H4 (cell line): ENCODE measurements at places on chromosomes 3 and 15. TPM values are rescaled to one million over a fixed set of nuclear protein-coding genes. Genes with fewer than 3 reads are reported as not detected.

Gene FAM107A
- not detected in 2 replicates for total RNA-seq

Gene GPR27
- total RNA-seq = not detected in 2 replicates

Gene RAB11A
- 237 and 253 TPM in 2 replicates for total RNA-seq

Gene PLSCR2
- not detected in 2 replicates for total RNA-seq

Gene EFHB
- not detected in 2 replicates for total RNA-seq

GRCh38 chr15:95106801-95107200 is 875.4 kb downstream of the MCTP2 start:
- DNase-seq = no peak

DNA sequence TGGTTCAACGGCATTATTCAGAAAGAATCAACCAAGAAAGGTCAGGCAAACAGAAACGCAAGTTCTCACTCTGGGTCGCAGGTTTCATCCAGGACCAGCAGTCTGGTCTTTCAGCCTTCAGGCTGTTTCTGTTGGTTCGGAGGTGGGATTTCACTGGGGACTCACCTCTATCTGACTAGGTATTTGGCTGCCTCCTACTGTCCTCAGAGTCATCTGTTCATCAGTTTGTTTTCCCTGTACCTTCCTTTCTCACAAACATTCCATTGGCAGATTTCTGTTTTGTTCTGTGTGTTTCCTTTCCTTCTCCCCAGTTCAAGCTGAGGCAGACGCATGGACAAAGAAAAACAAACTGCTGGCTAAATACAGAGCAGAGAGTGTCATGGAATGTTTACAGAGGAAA is 1046.6 kb upstream of the CFAP20DC start:
- DNase-seq = no peak

- DNase-seq = peak; percentile 47
Observed at GRCh38 chr15:39403640-39404117, 177.2 kb upstream of the THBS1 start.

DNA sequence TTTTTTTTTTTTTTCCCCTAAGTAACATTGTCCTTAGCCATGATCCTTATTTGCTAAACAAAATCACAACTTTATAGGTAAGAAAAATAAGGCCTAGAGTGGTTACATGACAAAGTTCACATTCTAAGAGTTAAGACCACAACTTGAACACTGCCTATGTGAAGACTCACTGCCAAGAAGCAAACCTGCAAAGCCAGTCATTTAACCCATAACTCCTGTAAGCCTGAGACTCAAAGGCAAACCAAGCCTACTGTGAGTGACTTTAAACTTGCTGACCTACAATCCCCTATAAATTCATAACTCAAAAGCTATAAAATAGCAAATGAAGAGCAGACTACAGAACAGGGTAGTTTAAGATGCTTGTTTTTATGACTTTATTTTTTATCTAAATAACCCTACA is 12.9 kb upstream of the ANKRD28 start:
- DNase-seq = no peak

GRCh38 chr3:127373441-127374085 is 85.7 kb upstream of the PRR20G start:
- no peak for DNase-seq

DNA sequence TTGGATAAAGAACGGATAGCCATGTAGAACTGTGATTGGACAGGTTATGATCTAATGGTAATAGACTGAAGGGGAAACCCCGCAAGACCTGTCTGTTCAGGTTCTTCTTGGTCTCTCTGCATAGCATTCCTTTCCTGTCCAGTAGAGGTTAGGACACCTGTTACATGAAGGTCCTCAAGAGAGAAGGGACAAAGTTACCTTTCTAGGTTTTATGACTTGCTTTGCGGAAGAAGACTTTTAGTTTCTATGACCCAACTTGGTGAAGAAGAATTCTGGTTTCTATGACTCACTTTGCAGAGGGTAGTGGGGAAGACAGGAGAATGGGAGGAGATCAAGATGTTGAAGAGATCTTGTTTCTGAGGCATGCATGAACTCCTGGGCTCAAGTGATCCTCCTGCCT is 97.9 kb upstream of the C3orf80 start:
- no peak for DNase-seq

DNA sequence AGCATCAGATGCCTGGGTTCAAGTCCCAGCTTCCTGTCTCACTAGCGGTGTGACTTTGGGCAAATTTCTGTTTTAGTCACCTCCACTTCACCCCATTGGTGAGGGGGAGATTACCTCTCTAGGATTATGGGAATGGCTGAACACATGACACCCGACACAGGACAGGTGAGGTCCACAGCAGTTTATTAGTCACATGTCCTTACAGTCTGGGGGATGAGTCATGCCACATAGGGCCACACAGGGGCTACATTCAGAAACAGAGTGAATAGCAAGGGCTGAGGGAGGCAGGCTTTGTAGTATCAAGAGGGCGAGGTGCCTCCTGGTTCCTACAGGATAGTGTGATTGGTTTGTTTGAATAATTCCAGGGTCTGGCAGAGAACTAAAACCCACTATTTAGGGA is 15.2 kb upstream of the ITGA11 start:
- peak; percentile 21 for DNase-seq

- DNase-seq = no peak
Observed at GRCh38 chr3:109982201-109982600, 644.9 kb upstream of the DPPA4 start.

- no peak for DNase-seq
Observed at GRCh38 chr3:25911525-25912295, 121.8 kb downstream of the OXSM start.

GRCh38 chr3:73766599-73767381 is 142.0 kb upstream of the PDZRN3 start:
- peak; percentile 27 for DNase-seq

DNA sequence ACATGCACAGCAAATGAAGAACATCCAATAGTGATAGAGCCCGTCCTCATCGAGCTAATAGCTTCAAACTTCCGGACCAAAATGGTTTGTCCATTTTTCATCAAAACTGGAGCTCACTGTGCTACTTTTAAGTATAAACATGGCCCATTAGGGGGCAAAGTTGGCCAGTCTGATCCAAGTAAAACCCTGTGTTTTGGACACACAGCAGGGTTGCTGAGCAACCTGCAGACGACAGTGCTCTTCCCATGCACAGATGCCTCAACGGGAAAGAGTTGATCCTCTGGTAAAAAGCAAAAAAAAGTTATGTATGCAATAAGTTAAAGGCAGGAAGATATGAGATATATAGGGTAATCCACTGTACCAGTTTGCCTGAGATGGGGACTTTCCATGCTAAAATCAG is 244.0 kb upstream of the THBS1 start:
- no peak for DNase-seq

DNA sequence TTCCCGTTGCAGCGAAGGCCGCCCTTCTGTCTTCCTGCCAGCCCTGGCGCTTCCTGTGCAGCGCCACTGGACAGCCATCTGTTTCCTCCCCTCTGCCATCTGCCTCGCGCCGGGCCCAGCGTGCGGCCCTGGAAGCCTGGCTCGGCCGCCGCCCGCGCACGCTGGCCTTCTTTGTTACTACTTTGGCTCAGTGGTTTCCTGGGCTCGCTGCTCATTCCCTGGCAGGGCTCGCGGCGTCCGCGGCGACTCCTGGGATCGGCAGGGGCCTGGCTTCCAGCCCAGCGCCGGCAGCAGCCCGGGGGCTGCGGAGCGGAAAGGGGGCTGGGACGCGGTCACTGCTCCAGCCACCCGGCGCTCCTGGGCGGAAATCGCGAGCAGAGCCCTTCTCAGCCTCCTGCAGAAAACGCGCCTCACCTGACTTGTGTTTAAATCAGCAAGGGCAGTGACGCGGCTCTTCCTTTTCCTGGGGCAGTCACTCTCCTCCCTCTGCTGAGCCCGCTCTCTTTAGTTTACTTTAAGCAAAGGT is 10.0 kb downstream of the CMTM7 start:
- DNase-seq = peak; percentile 70

DNA sequence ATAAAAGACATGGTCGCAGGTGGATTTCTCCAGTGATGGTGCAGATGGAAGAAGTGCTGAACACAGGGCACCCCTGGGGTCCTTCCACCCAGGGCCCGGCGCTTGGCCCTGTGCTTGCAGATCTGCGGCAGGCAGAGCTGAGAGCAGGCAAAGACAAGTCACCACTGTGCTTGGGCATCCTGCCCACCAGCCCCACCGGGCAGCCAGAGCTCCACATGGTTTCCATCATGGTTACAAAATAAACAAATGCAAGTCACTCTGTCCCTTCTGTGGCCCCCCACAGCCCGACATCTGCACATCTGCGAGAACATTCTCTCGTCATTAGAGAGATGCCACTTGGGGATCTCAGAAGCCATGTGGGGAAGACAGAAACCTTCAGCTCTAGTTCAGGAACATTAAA is 37.6 kb upstream of the SFMBT1 start:
- DNase-seq = peak; percentile 43

DNA sequence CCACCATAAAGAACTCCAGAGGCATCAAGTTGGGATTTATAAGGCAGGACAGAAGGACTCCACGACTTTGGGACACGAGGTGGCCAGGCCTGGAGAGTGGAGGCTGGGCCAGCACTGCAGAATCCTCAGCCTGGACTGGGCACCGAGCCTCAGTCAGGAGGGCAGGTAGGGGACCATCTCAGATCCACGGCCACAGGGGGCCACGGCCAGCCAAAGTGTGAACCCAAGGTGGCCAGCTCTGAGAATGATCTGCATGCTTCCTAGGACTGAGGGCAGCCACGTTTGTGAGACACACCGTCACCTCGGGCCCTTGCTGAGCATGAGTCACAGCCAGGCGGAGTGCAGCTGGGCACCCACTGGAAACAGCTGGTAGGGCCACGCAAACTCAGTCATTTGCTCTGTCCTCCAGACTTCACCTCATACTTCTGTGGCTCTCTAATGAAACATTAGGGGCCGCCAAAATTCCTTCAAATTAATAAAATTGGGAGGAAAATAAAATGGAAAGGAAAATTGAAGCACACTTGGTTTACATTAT is 65.8 kb downstream of the CTNNB1 start:
- DNase-seq = peak; percentile 60

DNA sequence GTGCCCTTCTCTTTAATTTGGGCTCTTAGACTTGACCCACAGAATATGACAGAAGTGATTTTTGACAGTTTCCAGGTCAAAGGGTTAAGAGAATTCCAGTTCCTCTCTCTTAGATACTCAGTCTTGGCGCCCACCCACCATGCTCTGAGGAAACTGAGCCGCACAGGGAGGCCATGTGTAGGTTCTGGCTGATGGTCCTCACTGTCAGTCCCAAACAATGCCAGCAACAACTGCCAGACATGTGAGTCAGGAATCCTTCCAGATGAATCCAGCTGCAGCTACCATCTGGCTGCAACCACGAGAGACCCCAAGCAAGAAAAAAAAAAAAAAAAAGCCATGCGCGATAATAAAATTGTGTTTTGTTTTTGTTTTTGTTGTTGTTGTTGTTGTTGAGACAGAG is 326.6 kb downstream of the MAGI1 start:
- DNase-seq = no peak

- DNase-seq = no peak
Observed at GRCh38 chr3:184359610-184360009, 1.8 kb downstream of the CLCN2 start.

DNA sequence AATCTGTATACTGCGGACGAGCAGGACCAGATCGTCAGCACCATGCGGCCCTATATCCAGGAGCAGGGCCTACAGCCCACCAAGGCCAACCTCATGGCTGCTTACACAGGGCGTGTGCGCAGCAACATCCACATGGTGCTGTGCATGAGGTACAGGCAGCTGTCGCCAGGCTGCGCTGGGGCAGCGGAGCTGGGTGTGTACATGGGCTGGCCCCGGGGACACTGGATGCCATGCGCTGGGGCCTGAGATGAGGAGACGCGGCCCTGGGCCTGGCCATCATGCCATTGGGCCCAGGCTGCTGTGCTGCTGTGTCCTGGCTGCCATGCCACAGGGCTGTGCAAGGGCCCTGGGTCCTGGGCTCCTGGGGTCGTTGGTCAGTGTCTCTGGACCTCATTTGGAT is 61.5 kb downstream of the SEMA3G start:
- DNase-seq = no peak

DNA sequence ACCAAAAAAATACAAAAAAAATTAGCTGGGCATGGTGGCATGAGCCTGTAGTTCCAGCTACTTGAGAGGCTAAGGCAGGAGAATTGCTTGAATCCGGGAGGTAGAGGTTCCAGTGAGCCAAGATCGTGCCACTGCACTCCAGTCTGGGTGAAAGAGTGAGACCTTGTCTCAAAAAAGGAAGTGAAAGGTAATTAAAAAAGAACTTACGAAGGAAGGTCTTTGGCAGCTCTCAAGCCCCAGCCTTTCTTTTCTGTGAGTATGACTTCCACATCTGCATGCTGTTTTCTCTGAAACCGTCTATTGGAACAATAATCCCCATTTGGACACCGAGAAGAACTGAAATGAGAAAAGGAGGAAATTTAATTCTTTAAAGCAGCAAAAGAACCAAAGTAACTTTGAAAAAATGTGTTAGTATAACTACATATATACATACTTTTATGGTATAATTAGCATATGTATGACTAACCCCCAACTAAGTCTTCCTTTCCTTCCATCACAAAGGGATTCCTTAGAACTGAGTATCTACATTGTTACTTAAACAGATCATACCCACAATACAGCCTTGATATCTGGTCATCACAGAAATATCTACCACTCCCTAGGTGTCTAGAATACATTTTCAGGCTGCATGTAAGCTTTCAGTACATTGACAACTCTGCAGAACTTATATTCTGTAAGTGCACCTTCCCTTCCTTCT is 50.1 kb downstream of the SETD2 start:
- DNase-seq = no peak

- DNase-seq = no peak
Observed at GRCh38 chr3:104150724-104151123, 1216.0 kb upstream of the ALCAM start.
